ENCODE measurements at places on chromosomes 12 and 14.

- DNase-seq = no peak
Observed at GRCh38 chr12:130281153-130281799, 56.4 kb upstream of the PIWIL1 start.

GRCh38 chr12:58081488-58081887 lies 140.1 kb downstream of the ATP23 start:
- no peak for DNase-seq

DNA sequence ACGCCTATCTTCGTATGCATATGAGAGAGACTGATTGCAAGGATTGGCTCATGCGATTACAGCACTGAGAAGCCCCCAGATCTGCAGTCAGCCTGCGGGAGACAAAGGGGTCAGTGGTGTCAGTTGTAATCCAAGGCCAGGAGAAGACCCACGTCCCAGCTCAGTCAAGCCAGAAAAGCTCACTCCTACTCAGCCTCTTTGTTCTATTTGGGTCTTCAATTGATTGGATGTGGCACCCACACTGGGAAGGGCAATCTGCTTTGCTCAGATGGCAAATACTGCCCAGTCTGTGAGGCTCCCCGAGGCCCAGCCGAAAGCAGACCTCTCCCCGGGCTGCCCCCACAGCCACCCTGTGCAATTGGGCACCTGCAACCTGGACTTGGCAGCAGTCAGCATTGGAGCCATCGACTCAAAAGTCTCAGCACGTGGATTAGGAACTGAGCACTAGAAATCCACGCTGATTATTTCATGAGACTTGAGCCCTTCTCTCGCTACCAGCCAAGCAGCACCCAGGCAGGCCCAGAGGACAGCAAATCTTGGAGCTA lies 39.6 kb upstream of the TMEM179 start:
- no peak for DNase-seq

- DNase-seq = no peak
Observed at GRCh38 chr14:66444271-66444927, 41.8 kb upstream of the CCDC196 start.

DNA sequence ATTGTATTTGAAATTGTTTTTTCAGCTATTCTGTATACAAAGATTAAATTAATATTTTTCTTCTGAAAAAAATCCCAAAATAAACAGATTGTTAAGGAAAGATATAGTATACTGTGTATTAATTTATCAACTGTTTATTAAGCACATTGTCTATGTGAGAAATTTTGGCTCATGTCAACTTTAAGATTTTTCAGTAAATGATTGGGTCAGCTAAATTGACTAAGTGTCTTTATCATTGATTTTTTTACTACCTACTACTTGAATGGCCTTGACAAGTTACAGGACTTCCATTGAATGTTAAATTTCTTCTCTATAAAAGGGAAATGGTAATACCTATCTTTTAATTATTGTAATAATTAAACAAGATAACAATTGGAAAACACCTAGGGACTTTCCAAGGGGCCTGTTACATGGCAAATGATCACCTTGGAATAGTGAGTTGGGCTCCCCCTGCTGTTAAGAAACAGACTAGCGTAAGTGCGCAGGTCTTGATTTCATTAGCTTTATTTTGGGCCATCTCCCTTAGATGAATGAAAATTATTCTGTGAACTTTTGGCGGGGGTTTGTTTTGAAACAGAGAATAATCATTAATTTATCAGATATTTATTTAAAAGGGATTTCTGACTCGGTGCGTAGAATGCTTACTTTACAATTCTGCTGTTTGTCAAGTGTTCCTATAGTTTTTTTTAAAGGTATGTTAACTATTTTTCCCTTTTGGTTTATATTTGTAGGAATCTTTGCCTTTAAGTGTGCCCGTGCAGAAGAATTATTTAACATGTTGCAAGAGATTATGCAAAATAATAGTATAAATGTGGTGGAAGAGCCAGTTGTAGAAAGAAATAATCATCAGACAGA lies 14.5 kb upstream of the CCT2 start:
- DNase-seq = no peak
